ENCODE measurements at places on chromosomes 5 and 9.

- no peak for DNase-seq
Observed at GRCh38 chr5:132013711-132014110, 2.3 kb upstream of the ACSL6 start.

DNA sequence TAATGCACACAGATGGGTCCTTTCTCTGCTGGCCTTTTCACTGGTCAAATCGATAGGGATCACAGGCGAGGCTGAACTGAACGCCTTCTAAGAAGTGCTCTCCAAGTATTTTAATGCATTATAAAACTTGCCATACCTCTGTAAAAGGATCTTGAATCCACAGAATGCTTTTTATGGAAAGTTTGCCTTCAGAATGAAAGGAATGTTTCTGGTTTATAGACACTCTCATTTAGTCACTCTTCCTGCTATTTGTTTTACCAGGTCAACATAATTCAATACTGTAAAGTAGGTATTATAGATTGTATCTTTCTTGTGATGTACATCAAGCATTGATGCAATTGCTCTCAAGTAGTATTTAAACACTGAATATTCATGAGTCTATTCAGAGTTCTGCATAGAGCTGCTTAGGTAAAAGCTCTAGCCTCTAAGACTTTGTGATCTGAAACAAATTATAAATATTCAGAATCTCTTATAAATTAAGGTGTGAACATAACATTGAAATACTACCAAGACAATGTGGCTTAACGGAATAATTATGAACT is 308.4 kb downstream of the ISL1 start:
- no peak for DNase-seq

DNA sequence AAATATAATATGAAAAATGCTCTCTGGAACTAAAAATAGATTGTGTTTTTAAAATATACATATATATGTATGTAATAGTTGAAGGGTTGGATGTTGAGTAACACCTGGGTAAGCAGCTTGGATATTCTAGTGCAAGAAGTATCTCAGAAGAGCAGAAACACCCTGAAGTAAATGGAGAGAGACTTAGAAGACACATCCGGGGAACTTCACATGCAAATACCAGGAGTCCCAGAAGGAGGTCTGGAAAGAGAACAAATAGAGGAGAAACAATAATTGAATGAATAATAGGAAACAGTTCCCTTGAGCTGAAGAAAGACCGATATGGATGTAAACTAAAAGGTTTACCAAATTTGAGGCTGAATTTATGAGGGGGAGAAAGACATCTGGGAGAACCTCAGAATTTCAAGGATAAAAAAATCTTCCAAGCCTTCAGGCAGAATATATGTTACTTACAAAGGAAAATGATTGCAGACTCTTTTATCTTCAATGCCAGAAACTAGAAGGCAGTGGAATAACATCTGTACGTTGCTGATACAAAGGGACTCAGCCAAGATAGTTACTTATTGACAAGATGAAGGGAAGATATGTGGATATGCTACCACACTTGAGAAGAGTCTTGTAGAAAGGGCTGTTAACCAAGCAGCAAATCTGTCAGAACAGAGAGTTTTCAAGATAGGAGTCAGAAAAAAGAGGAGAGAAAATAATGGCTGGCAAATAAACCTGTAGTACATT is 42.7 kb downstream of the HSDL2 start:
- no peak for DNase-seq

DNA sequence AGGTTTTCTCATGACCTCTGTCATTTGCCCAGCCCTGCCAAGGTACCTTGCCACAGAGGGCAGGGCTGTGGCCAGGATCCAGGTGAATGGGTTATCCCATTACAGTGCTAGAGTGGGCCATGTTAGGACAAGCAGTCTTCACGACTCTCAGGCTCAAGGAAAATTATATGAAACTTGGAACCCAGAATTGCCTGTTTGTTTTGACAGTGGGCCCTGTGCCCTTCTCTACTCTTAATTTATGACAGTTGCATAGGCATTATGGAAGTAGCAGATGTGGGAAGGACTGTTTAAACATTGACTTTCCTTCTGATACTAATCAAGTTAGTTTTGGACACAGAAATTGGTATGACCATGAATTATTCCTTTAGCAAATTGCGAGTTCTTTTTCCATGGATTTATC is 41.7 kb downstream of the ITGA2 start:
- DNase-seq, result no peak

DNA sequence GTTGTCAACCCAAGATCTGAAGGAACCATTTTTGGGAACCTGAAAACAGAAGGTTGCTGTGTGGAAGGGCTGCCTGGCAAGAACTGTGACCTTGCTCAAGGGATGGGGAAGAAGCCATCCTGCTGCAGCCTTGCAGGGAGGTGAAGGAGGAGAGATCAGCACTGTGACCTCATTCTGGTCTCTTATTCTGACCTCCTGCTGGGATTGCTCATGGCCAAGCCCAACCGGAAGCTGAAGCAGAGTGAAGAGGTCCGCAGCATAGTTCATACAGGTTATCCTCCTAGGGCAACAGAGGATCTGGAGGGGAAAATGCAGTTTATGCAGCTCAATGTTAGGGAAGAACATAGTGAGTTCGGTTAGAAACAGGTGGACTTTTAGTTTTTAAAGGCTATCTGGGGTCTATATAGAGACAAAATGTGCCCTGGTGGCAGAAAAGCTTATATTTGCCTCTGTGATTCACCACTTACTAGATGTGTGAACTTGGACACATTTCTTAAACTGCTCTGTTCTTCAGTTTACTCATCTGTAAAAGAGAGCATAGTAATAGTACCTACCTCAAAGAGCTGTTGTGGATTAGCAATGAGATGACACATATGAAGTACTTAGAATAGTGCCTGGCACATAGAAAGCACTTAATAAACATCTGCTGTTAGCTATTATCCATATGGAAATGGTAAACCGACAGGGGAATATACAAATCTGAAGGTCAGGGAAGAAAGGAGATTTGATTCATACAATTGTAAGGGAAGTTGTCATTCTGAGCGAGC is 57.9 kb upstream of the BNC2 start:
- DNase-seq, result no peak

DNA sequence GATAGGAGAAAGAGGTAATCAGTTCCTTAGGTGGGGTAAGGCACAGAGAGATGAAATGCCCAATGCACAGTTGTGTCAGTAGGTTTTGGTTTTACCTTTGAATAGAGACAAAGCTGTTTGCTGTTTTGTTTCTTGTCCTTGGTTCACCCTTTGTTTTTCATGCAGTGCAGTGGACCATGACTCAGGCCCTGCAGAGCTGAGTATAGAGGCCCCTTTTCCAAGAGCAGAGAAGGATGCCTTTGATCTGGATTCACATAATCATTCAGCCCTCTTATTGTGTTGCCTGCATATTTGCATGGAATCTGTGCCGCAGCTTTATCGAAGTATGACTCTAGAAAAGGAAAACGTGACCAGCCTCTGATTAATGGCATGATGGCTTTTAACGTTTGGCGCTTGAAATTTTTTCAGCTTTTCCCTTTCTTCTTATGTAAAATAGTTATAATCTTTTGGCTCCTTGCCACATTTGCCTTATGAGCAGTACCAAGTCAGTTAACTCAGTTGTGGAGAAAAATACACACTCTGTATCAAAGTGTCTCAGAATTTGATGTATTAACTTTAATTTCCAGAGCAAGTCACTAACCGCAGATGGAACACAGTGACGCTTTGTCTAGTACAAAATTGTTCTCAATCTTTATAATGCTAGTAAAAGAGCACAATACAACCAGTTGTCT is 197.6 kb downstream of the KDM4C start:
- peak; percentile 4 for DNase-seq

DNA sequence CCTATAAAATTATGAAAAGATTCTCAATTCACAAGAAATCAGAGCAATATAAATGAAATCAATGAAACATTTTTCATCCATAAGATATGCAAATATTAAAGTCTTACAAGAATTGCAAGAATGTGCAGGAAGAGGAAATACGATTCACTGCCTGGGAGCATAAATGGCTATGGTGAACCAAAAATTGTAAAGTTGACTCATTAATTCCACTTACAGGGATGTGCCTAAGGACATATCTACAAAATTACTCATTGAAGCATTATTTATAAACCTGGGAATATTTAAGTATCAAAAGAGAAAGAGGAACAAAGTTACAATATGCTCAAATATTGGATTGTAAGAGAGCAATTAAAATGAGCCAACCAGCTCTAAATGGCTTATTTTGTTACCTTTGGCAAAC is 6.9 kb upstream of the NIPSNAP3A start:
- no peak for DNase-seq

- peak; percentile 50 for DNase-seq
Observed at GRCh38 chr5:148808864-148809642, 17.4 kb upstream of the ADRB2 start.

- DNase-seq, result no peak
Observed at GRCh38 chr9:101514071-101514470, 19.6 kb upstream of the RNF20 start.

- DNase-seq, result no peak
Observed at GRCh38 chr5:179374506-179375235, 29.4 kb upstream of the ADAMTS2 start.

DNA sequence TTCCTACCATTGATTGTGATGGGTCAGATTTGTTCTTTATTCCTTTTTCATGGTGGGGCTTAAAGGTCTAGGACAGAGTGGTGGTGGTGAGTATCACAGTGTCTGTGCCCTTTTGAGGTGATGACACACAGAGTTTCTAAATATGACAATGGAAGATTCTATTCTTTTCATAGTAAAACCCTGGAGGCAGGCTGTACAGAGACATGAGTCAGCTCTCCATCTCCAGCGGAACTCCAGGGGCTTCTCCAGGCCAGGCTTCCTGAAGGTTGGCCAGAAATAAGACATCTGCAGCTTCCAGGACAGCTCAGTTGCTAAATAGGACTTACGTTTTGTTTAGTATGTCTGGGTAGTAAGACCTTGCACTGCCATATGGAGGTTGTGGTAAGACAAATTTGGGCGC is 229.5 kb downstream of the CD180 start:
- DNase-seq, result no peak

- DNase-seq, result no peak
Observed at GRCh38 chr9:14096258-14096922, 217.6 kb downstream of the NFIB start.

DNA sequence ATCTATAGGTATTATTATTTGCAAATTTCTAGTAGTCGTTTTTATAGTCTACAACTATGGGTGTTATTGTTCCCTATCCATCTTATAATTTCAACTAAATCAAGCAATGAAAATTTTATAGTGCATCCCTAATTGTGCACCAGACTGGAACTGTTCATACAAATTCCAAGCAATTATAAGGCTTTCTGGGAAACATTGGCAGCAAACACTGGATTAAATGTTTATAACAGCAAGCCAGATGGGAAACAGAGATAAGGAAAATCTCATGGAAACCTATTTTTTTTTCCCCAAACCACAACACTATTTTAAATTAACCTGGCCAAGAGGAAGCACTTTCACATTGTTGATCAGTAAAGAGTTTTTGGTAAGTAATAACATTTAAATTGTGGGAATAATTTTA is 524.3 kb downstream of the RASEF start:
- DNase-seq, result no peak

DNA sequence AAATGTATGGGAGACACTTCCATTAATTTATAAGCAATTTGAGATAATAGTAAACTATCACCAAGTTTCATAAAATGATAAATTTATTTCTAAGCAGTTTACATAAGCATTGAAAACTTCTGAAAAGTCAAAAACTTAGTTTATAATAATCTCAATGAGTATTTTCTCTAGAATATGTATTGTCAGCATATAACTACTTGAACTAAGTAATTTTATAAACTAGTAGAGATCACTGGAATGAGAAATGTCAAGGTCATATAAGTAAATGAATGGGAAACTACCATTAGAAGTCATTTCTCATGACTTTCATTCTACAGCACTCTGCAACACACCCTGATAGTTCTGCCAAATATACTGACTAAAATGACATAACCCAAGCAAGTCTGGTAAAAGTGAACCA is 3.4 kb downstream of the TBCA start:
- DNase-seq, result no peak

DNA sequence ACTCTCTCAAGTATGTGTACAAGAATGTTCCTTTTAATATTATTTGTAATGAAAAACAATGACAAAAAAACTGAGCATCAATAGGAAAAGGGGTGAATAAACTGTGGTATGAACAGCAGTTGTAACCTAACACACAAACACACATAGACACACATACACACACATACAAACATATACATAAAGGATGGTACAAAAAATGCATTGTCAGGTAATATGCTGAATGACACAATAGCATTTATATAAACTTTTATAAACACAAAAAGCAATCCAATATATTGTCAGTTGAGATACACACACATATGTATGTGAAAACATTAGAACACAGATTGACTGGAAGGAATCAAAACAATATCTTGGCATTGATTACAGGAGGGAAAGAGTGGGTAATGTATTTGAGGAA is 227.0 kb upstream of the ISL1 start:
- no peak for DNase-seq
